G401 (cell line): ENCODE measurements at places on chromosomes 5 and 9.

DNA sequence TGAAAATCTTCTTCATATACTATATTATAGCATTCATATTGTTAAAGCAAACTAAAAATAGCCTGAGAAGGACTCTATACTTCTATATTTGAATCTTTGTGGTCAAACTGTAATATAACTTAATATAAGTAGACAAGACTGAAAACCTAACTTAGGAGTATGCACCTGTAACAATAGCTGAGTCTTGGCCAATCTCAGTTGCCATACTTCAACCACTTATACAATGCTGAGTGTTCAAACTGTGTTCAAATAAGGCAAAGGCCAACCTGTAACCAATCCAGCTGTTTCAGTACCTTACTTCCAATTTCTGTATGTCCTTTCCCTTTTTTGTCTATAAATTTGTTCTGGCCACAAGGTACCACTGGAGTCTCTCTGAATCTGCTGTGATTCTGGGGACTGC lies 1360.8 kb upstream of the CDH9 start:
- DNase-seq, result no peak

- no peak for DNase-seq
Observed at GRCh38 chr5:150295172-150295634, 5.6 kb upstream of the CAMK2A start.

GRCh38 chr5:147189109-147189424 lies 45.8 kb upstream of the STK32A start:
- DNase-seq, result no peak

DNA sequence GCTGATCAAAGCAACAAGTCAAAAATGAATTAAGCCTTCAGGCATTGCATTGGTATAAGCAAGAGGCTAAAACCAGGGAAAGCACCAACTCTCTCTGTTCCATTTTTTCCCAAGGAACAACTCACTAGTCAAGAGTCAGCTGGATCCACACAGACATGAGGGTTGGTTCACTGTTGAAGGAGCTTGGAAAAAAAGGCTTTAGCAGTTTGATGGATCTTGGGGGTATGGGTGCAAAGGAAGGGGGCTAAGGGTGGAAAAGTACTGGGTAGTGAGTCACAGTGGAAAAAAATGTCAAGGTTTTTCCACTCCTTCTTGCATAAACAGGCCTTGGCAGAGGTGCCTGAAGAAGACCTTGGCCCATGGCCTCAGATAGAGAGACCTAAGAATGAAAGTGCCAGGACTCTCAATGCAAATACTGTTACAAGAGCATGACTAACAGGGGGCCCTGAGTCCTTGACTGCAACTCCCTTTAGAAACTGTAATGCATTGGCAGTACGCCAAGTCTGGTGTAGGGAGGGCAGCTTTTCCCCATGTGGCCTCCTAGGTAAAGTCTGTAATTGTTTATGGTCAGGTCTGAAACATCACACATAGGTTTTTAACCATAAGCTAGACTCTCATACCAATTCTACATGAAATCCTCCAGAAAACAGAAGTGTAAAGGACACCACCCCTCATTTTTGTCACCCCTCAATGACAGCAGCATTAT lies 23.7 kb downstream of the ACTL7A start:
- DNase-seq, result peak; percentile 6

GRCh38 chr5:96984506-96985192 lies 48.8 kb downstream of the LNPEP start:
- DNase-seq, result no peak

GRCh38 chr9:96875461-96876142 lies 21.3 kb upstream of the ZNF782 start:
- peak; percentile 89 for DNase-seq

DNA sequence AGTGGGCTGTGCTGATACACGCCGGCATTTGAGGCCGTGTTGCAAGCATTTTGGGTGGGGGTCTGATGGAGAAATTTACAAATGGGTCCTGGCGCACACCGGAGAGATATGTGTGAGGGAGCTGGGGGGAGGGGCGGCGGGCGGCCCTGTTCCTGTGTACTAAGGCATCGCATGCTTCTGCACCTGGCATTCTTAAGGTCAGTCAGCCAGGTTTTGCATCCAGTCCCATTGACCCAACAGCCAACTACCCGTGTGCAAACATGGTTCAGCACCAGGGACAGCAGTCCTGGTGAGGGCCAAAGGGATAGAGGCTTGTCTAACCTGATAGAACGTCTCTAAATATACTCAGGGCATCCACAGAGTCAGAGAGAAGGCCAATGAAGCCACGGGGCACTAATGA lies 839 bp downstream of the GABRG2 start:
- peak; percentile 86 for DNase-seq

DNA sequence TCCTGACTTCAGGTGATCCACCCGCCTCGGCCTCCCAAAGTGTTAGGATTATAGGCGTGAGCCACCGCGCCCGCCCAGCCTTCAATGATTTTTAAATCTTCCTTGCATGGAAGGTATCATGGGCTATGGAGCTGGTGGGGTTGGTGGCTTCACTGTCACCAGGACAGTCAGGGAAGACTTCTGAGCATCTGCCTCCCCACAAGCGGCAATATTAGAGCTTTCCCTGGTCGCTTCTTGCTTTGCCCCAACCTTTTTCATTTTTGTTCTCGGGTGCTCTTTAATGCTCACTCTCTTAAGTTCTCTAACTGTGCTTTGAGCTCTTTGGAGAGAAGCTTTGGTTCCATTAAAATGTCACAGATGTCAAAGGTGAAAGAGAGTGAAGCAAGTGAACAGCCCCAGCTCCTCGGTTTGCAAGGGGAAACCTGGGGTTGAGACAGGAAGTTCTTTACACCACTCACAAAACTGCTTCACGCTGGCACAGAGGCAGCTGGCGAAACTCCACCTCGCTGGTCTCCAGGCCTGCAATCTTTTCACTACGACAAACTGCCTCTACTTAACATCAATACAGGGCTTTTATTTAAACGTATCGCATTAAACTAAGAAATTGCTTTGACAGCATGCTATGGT lies 142.5 kb upstream of the RETREG1 start:
- DNase-seq, result no peak

- DNase-seq, result no peak
Observed at GRCh38 chr5:149257131-149257530, 14.5 kb upstream of the AFAP1L1 start.

- DNase-seq, result no peak
Observed at GRCh38 chr9:112094948-112095681, 80.0 kb downstream of the SUSD1 start.

DNA sequence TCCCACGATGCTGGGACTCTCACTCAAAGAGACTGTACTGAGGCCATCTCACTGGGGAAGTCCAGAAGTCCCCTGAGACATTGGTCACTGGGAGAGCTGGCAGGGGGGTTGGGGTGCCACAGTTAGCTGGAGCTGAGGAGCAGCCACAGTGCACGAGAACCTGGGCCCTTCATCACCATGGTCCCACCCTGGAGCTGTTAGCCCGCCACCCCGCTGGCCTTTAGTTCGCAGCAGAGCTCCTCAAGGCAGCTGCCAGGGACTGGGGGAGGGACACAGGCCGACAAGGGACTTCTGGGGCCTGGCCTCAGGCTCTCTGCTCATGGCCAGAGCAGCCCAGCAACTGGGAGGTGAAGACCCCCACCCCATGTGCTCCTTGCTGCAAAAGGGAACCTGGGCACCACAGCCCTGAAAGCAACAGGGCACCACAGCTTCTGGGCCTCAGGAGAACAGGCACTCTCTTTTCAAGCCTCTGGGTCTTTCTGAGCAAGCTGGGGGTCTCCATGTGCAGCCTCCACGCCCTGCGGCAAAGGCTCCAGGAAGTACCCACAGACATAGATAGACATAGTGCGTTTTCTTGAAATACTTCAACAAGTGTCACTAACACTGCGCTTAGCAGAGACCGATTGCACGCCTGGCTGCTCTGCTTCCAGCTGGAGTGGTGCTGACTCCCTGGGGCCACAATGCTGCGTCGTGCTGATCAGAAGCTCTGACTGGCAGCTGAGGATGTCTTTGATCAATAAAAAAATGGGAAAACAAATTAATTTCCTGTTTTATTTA lies 46.0 kb downstream of the VAV2 start:
- DNase-seq, result no peak

DNA sequence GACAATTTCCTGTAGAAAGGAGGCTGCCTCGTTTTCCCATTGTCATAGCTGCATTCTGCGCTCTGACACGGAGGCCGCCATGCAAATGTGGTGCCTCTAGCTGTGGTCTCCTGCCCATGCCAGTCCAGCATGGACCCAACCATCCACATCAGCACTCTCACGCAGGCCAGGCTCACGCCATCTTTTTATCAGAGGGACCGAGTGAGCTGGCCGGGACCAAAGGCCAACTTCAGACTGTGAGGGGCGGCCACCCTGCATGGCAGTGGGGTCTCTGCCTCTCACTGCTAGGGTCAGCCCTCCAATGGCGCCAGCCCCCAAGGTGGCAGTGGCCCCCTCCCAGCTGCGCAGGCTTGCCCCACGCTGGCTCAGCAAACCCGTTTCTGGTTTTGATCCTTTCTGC lies 131.9 kb upstream of the LMX1B start:
- no peak for DNase-seq

- DNase-seq, result no peak
Observed at GRCh38 chr5:31939151-31939550, 235.0 kb downstream of the GOLPH3 start.

- peak; percentile 49 for DNase-seq
Observed at GRCh38 chr5:174083056-174083827, 37.7 kb downstream of the NSG2 start.

- peak; percentile 83 for DNase-seq
Observed at GRCh38 chr9:34457266-34458012, 931 bp downstream of the FAM219A start.

DNA sequence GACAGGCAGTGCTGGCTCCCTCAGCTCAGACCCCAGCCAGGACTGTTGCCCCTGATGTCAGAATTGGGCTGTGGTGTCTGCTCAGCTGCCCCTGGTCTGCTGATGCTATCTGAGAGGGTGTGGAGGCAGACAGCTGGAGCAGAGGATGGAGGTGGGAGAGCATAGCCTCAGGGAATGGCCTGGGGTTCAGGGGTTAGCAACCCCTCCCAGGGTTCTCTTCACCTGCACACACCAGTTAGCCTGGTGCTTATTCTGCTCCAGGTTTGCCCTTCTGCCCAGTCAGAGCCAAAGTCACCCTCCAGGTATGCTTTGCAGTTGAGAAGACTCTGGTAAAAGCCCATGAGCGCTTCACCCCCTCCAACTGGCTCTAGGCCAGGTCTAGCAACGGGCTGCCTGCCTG lies 109.8 kb downstream of the SAXO1 start:
- DNase-seq, result no peak

DNA sequence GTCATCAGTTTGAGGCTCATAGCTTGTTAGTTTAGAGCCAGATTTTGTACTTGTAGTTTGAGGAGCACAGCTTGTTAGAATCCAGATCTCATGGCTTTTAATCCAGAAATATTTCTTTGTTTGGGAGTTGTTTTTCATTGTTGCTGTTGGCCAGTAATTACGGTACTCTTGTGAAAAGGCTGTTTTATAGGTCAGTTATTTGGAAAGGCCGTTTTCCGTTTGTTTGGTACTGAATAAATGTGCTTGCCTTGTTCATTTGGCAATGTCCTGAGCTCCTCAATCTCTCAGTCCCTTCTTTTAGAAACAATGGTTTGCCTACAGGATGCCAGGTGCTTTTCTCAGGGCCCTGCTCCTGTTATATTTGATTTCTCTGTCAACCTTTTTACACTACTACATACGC lies 4.5 kb upstream of the MOB3B start:
- no peak for DNase-seq

DNA sequence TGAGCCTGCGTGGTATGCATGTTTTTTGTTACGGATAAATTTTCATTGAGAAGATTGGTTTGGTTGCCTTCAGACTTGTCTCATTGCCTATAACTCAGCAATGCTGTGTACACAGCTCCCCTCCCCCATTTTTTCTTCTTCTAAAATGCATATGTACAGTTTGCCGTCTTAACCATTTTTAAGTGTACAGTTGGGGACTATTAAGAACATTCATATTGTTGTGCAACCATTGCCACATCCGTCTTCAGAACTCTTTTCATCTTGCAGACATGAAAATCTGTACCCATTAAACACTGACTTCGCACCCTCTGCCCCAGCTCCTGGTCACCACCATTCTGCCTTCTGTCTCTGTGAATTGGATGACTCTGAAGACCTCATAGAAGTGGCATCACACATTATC lies 6.2 kb downstream of the EXOC3 start:
- no peak for DNase-seq

- no peak for DNase-seq
Observed at GRCh38 chr5:178229861-178230260, 2.7 kb downstream of the PHYKPL start.

DNA sequence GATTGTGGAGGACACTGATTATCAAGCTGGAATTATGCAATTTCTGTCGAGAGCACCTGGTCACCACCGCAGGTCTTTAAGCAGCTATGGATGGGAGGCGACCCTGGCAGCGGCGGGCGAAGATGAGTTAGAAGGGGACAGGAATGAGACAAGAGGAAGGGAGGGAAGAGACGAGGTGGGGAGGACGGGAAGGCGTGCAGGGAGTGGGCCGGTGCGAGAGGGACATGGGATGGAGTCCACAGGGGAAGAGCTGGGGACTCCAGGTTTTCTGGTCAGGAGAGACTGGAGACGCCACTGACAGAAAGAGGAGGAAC lies 192.3 kb downstream of the MELK start:
- peak; percentile 46 for DNase-seq

DNA sequence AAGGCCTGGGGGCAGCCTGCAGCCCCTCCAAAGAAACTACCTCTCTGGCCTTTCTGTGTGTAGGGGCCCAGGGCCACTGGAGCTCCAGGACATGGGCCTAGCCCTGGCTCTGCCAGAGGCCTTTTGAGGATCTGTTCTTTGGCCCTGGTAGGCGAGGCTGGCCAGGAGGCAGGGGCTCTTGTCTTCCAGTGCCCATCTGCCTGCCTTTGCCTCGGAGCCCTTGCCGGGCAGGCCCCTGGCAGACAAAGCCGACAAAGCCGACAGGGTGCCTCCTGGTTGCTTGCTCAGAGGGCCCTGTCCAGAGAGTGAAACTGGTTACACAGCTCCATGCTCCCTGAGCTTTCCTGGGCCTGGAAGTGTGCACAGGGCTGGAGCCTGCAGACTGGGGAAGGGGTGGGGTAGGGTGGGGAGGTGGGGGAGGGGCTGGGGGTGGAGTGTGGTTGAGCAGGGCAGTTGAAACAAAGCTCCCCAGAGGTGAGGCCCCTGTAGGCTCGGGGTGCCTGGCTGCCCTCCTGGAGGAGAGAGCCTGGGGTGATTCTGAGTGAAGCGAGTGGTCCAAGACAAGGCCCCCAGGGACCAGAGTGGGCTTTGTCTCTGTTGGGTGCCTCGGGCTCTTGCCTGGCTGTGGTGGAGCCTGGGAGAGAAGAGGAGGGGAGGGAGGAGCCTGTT lies 29.3 kb downstream of the PTPA start:
- peak; percentile 69 for DNase-seq

DNA sequence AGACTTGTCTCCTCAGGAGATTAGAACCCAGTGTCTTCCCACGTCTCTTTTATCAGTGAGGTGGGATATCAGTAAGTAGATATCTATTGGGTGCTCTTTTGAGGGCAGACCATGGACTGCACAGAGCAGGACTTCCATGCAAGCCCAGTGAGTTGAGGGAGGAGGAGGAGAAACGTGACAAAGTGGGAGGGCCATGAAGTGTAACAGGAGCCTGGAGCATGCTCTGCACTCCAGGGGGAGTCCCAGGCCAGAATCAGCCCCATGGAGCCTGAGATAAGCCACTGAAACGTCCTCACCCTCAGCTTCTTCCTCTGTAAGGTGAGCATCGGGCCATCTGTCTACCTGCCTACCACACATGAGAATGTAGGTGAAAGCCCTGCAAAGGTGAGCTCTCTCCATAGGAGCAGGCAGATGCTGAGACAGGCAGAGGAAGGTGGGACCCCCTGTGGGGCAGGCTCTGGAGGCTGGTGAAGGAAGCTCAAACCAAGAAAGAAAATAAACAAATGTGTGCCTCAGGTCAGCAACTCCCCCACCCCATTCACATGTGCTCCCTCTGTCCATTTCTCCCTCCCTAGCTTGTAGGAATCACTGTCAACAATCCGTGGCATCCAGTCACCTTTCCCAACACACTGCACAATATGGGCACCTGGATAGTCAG lies 87.4 kb downstream of the NRG2 start:
- no peak for DNase-seq
